ENCODE measurements at places on chromosomes 6 and 20.

DNA sequence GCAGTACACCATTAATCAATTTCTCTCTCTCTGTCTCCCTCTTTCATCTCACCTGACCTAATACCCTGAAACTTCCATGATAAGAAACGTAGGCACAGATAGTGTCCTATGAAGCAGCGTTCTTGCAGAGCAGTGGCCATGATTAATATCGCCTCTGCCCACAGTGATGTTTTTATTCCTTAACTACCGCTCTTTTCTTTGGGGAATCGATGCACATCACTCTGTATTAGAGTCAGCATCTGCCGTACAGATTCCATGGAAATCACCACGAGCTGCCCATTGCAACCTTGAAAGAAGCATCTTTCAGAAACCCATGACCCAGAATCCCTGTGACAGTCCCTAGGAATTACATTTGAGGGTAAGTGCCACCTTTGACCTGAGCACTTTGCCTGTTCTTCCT is 152.0 kb upstream of the ECI2 start:
- no peak for DNase-seq

DNA sequence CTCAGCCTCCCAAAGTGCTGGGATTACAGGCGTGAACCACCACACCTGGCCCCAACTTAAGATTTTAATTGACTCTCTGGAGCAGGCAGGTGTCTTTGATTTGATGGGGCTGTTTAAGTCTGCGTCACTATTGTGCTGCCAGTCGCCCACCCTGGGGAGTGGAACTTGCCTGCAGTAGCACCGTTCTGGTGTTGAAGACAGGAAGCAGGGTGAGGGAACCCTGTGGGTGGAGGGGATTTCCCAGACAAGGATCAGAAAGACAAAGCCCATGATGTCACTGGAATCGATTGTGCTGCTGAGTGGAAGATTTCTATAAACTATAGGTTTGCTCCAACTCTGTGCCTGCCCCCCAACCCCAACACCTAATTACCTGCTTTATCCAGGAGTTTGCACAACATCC is 11.0 kb downstream of the ALDH8A1 start:
- DNase-seq: no peak

DNA sequence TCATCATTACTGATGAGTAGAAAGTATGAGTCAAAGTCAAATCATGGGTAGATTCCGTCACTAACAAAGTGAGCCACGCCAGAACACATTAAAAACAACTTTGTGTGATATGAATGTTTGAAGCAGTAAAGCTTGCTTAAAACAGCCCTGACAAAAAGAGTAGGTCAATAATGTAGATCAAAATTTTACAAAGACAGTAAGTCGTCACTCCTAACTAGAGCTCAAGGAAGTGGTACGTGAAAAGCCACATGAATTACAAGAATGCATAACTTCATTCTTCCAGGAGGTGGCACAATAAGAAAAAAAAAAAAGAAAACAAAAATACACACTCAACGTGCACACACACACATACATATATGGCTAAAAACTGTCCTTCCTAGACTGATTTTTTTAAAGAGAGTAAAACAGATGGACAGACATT is 69.9 kb downstream of the HACE1 start:
- peak; percentile 4 for DNase-seq

DNA sequence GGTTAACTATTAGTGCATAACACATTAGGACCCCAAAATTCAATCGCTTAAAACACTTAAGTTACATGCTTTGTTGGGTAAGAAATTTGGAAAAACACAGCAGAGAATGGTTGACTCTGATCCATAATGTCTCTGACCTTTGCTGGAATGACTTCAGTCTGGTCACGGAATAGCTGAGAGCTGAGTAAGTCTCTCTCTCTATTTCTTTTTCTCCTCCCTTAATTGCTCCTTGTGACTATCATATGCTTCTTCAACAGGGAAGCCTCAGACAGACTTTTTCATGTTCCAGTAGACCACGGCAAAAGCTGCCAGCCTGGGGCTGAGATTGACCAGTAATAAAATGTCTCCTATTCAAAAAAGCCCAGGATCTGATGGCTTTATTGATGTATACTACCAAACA is 4.8 kb downstream of the OR12D1 start:
- no peak for DNase-seq

DNA sequence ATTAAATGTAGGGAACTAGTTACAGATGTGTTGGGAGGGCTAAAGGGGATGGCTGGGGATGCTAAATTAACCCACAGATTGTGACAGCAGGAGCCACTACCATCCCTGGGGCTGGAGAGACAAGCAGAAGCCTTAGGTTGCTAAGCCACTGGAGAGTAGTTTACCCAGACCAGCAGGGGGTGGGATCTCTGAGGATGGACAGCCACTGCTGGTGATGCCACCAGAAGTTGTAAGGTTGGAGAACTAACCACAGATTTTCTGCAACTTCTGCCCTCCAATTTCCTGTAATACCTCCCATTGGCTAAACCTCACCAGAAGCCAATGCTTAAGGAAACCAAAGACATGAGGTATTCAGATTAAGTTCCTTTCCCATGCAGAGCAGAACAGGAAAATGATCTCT is 139.6 kb upstream of the NOX3 start:
- DNase-seq: no peak

GRCh38 chr20:8152183-8152582 is 20.1 kb downstream of the PLCB1 start:
- no peak for DNase-seq

DNA sequence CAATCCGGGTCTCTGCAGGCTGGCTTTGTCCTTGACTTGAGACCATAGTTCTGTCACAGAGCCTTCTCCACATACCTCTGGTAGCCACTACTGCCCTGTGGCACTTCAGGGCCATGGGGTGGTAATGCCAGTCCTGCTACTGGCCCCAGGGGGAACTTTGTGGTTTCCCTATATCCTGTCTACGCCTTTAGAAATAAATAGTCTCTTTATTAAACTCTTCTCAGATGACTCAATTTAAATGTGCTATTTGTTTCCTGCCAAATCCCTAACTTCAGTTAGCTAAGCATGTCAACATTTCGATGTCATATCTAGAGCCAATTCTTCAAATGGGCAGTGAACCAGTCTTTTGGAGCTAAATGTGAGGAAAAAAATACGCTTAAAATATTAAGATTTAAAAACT is 60.1 kb downstream of the SEL1L2 start:
- DNase-seq: no peak

GRCh38 chr6:83872386-83873118 is 13.1 kb downstream of the CYB5R4 start:
- no peak for DNase-seq

DNA sequence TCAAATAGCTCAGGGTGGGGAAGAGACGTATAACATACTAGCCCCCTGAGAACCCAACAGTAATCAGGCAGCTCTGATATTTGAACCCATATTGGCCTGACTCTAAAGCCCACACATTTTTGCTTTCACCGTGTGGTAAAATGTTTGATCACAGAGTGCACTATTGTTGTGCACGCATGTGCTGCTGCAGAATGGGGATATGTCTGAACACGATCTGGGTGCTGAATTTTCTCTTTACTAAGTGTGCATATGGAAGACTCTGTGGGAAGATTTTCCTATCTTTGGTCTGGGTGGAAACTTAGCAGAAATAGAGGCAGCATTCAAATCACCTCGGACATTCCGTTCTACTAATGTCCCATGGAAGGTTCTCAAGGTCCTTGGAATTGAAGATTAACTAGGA is 800.1 kb downstream of the TFAP2A start:
- no peak for DNase-seq

DNA sequence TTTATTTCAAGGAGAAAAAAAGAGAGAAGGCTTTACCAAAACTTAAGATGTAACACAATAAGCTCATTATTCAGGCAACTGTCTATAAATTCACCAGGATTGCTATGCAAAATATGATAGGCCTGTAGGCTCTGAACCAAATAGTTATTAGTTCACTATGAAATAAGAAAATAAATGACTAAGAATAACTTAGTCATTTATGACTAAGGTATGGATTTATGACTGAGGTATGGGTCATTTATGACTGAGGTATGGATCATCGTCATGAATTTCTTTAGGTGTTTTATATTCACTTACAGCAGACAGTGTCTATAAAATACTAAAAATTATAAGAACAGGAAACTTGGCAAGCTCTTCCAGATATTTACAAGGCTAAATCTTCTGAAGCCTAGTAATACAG is 52.1 kb upstream of the SNX9 start:
- DNase-seq: no peak

DNA sequence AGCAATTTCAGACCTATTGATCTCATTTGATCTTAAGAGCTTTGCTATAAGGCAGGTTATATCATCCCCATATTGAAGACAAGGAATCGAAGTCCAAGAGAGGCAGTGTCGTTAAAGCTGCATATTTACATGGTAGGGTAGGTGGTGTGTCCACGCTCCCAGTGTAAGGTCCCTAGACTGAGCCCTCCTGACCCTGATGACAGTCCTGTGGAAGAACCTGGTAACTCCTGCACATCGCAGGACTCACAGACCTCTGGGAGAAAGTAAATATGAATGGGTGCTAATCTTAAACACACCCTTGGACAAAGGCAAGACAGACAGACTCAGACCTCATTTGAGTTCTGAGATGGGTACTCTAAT is 602 bp upstream of the HLA-DPB1 start:
- DNase-seq: no peak

DNA sequence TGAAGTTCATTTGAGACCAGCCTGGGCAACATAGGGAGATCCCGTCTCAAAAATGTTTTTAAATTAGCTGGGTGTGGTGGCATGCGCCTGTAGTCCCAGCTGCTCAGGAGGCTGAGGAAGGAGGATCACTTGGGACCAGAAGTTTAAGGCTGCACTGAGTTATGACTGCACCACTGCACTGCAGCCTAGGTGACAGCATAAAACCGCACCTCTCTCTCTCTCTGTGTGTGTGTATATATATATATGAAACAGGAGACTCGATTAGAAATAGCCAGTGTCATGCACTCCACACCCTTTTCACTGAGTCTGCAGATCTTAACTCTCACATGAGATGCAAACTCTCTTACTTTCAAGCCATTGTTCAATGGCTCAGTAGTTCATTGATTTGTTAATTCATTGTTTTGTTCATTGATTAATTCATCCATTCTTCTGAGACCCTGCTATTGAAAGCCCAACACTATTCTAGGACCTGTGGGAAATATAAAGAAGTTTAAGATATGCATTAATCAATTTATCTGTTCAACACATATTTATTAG is 52.4 kb upstream of the MRPS10 start:
- peak; percentile 82 for DNase-seq

- DNase-seq: no peak
These were observed 44.9 kb downstream of the SNAI1 start for GRCh38 chr20:50027611-50028105.

DNA sequence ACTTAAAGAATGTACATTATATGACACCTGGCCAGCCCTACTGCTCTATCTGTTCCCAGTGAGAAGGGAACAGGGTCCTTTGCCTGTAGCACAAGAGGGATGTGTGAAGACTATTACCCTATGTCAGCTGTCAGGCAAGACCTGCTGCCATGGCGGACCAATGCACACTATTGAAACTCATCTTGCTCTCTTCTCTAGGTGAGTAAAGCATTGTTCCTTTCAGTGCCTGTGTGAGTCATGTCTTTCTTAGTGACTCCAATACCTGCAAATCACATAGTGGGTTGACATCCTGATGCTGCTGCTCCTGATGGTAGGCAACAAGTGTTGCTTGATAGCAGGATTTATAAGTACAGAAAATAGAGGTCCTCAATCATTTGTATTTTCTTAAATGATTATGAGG is 48.8 kb upstream of the SYNCRIP start:
- no peak for DNase-seq

GRCh38 chr20:36173451-36173933 is 19.0 kb downstream of the EPB41L1 start:
- DNase-seq: no peak

DNA sequence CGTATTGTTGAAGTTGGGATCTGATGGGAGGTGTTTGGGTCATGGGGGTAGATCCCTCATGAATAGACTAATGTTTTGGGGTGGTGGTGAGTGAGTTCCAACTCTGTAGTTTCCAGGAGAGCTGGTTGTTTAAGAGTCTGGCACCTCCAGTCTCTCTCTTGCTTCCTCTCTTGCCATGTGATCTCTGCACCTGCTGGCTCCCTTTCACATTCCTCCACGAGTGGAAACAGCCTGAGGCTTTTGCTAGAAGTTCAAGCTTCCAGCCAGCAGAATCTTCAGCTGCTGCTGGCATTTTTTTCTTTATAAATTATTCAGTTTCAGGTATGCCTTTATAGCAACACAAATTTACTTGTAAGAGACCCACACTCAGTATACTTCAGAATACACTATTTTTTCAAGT is 1021.6 kb downstream of the EYS start:
- no peak for DNase-seq

DNA sequence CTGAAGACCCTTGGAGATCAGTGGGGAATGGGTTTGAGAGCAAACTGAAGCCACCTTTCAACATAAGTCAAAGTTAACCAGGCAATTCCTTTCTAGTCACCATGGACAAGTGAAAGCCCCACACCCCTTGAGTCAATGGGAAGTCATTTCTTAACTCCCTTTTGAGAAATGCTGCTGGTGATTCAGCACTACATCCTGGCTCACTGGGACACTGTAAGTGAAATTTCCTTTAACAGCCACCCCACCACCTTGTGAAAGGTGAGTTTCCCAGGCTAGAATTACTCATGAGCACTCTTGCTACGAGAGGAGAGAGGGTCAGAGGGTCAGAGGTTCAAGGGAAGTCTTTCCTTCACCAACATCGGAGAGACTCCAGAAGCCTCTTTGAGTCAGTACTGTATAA is 93.3 kb upstream of the MARCKS start:
- DNase-seq: no peak

DNA sequence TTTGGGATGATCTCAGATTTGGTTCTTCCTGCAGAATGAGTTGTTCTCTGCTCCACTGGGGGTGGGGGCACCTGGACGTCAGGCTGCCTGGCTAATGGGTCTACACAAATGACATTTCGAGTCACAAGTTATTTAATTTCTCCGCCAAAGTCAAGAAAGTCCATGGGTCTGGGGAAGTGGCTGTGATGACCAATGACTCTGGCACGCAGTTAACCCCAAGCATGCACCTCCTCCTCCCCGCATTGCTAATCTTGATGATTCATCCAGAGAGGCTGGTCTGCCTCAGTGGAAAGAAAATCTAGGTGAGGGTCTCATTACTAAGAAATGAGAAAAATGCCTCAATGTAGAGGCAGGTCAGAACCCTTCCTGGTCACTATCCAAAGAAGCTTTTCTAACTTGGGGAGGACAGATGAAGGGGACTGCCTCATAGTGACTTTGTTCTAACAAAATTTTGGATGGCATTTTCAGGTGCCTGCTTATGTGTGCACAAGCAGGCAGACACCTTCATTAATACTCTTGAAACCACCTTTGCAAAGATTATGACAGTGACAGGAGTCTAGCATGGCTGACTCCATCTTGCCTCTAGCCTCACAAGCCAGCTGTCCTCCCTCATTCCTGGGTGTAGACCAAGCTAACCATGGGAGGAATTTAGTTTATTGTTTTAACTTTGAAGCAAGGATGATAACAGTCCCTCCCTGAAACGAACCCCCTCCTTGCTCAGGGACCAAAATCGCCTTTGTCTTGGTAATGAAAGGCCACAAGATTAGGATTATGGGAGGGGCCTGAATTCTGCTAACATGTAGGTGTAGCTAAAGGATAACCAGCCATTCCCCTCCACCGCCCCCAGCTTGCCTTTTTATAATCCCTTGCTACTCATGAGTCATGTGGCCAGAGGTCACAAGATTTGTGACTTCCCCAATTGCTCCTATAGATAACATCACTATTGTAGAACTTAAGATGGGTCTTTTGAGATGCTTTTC is 98.6 kb upstream of the MRPS10 start:
- DNase-seq: no peak

- DNase-seq: no peak
These were observed 219.0 kb upstream of the PRND start for GRCh38 chr20:4502756-4503155.

Data from RPMI8226 (cell line).